ENCODE measurements at places on chromosomes 12 and 14.

DNA sequence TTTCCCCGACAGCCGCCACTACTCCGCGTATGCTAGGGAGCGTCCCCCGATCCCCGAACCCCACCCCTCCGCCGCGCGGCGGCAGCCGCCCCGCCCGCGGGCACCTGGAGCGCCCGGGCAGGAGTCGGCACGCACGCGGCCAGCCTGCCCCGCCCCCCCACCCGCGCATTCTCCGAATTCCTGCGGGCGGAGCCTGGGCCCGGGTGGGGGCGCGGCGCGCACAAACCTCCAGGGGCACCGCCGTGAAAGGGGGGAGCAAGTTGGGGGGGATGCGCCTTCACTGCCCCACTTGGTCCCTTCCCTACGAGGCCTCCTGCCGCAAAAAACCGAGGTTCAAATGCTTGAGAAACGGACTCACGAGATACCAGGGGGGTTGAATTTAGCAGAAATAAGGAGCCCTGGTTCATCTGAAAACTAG, 1.7 kb downstream of the AJUBA start:
- peak; percentile 93 for DNase-seq

DNA sequence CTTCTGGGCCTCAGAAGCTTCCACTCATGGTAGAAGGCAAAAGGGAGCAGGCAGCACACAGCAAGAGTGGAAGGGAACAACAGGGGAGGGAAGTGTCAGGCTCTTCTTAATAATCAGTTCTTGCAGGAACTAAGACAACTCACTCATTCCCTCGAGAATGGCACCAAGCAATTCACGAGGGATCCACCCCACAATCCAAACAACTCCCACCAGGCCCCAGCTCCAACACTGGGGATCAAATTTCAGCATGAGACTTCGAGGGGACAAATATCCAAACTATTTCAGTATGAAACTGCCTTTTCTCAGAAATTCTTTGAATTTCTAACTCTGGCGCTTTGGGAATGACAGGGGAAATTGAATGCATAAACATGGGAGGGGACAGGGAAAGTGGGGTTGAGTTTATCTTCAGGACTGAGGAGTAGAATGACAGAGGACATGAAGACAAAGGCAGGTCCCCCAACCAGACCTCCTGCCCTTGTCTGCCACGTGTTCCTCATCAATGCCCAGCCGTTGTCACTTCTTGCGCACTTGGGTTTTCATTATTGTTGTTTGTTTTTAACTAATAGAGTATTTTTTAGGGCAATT, 24.6 kb upstream of the APOF start:
- DNase-seq = peak; percentile 45

- no peak for DNase-seq
These were observed 150.2 kb upstream of the C14orf180 start for GRCh38 chr14:104429291-104429861.

GRCh38 chr12:101436136-101436535, 28.6 kb upstream of the ARL1 start:
- DNase-seq = no peak

DNA sequence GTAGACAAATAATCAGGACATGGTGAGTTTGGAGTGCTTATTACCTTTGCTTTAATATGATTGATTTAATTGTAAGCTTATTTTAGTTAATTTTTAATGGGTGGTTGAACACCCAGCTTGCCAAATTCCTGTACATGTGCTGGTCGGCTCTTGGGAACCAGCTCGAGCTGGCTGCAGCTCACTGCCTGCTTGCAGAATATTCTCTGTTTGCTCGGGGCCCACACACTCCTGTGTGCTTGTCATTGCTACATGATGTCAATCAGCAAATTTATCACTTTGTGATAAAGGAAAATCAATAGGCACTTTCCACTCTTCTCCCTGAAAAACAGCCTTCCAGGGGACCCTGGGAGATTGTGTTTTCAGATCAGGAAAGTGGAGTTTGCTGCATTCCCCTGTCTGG, 141.1 kb upstream of the LHX5 start:
- no peak for DNase-seq
